EL (cell line): ENCODE measurements at places on chromosomes 4 and X.
A peak's percentile ranks its signal among the peaks of the same experiment; 100 is the strongest.

DNA sequence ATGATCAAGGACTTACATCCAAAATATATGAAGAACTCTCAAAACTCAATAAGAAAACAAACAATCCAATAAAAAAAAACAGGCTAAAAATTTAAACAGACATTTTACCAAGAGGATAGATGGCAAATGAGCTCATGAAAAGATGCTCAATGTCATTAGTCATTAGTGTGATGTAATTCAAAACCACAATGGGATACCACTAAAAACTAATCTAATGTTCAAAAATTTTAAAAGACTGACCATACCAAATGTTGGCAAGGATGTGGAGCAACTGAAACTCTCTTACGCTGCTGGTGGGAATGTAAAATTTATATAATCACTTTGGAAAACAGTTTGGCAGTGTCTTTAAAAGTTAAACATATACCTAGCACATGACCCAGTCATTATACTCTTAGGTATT is 43.7 kb downstream of the RPS6KA6 start:
- peak; percentile 44 for DNase-seq

GRCh38 chrX:120406638-120407037 is 44.7 kb downstream of the ATP1B4 start:
- no peak for DNase-seq

DNA sequence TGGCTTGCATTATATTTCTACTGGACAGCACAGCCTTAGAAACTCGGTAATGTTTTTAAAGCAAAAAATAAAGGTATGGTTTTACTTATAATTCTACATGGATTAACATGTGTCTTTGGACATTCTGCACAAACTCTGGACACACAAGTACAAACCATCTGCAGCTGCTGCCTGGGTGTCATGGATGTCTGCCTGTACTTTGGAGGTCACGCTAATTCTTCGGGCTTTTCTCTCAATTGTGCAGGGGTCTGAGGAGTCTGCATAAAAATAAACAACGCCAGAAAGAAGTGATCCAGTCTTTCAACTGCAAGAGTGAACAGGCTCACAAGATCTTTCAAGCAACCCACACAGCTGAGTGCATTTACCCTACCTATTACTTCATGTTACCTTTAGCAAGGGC is 55.2 kb downstream of the TAB3 start:
- no peak for DNase-seq

DNA sequence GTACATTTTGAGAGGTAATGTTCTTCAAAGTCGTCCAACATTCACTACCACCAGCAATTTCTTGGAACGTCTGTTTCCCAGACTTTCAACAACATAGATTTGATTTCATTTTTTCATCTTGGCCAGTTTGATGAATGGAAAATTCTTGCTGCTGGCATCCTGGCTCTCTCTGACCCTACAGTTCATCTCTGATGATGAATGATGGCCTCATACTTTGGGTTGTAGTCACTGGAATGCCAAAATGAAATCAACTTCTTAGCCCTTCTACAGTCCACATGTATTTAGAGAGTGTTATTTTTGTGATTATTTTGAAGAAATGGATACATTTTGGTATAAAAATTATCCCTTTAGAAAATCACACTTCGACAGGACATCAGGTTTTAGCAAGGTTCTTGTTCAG is 8.8 kb downstream of the CHST7 start:
- peak; percentile 71 for DNase-seq

DNA sequence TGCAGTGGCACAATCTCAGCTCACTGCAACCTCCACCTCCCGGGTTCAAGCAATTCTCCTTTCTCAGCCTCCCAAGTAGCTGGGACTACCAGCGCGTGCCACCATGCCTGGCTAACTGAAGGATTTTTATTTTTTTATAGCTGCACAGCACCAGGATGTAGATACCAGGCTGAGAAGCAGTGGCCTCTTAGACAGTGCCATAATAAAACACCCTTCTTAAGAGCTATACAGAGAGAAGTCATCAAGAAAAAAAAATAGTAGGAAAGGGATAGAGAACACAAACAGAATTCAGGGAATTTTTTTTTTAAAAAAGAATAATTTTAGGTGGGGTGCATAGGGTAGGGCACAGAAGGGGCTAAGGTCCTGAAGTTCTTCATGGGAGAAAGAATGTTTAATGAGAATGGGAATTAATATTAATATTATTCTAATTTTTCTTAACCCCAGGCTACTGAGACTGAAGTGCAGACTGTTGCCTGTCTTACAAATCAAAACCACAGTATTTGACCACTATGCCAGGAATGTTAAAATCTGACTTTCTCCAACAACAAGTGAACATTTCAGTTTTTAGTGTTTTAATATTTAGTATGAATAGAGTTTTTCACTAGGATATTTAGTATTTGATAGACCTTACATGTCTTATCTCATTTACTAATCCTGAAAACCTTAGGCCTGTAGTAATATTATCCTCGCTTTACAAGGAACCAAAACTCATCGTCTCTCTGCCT is 146.7 kb downstream of the KCNIP4 start:
- peak; percentile 46 for DNase-seq

GRCh38 chrX:52363247-52363883 is 5.5 kb upstream of the XAGE2 start:
- DNase-seq, result peak; percentile 1

- no peak for DNase-seq
Measured at GRCh38 chr4:186016796-186017195, 52.2 kb upstream of the TLR3 start.

GRCh38 chrX:151704041-151704663 is 8.9 kb downstream of the PRRG3 start:
- no peak for DNase-seq

- DNase-seq, result peak; percentile 39
Measured at GRCh38 chr4:185134307-185134869, 8.7 kb upstream of the SLC25A4 start.

GRCh38 chr4:99846891-99847290 is 30.3 kb downstream of the DAPP1 start:
- no peak for DNase-seq

DNA sequence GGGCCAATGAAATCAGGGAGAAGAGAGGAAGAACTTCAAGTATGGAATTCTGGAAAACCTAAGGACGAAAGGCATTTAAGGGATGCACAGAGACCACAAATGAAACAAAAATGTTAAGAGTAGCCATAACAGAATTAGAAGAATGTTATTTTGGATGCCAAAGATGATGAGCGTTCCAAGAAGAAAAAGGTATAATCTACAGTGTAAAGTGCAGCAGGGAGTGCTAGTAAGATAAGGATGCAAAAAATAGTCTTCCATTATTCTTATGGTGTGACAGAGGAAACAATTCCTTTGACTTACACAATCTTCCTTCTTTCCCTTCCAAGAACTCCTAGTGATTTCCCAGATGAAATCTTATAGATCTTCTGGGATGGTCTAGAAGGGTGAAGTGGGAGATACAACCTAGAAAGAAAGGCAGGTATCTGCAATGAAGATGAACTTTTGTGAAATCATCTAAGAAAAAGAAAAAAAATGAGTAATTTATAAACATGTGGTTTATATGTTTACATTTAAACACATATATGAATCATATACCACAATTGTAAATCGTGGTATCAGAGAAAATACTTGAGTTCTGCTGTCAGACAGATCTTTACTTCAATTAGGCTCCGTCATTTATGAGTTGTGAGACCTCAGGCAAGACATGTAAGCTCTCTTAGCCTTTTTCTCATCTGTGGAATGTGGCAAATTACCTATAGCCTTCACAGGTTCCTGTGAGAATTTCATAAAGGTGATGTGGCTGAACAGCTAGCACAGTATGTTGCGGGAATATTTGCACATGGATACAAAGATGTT is 8.1 kb downstream of the MORF4L2 start:
- peak; percentile 69 for DNase-seq

DNA sequence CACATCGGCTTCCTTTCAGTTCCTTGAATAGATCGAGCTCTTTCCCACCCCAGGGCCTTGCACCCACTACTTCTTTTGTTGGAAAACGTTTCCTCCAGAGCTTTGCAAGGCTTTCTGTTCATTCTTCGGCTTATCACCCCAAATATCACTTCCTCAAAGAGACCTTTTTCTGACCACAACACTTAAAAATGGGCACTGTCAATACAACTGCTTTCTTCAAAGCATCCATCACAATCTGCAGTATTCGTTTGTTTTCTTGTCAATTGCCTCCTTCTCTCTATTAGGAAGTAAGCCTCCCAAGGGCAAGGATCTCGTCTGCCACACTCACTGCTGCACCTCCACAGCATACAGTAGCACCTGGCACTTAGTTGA is 17.7 kb upstream of the CENPU start:
- no peak for DNase-seq

DNA sequence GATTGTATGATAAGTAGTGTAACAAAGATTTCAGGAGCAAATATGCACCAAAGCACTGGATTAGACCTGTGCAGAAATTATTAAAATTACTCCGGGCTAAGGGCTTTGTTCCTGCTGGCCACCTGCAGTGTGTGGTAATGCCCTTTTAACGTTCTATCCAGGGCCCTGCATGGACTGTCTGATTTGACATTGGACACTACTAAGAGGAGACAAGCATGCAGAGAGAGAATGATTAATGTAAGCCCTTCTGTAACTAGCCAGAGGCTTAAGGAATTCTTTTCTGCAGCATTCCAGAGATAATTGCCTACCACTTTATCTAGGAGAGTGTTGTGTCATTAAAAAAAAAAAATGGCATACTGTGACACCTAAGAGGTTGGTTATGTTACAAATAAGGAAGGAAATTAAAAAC is 117.0 kb downstream of the PCDH7 start:
- DNase-seq, result peak; percentile 10

GRCh38 chr4:127622921-127623796 is 9.6 kb upstream of the INTU start:
- peak; percentile 59 for DNase-seq

DNA sequence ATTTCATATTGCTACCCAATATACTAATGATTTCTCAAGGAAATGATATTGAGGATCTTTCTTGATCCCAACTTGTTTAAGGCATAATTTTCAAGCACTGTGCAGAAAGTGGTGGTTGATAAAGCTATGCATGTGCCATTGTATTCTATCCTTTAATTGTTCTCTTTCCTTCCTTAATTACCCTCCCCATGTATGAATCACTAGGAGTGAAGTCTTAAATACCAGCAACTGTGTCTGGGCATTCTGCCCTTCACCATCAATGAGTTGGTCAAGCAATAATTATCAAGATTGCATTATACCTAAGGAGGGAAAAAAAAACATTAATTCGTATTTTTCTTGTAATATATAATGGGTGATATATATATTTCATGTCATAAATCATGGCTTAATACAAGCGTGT is 111.8 kb upstream of the FRMPD4 start:
- no peak for DNase-seq

- DNase-seq, result no peak
Measured at GRCh38 chrX:150651906-150652305, 41.3 kb upstream of the MTMR1 start.

GRCh38 chr4:152571770-152572169 is 35.9 kb upstream of the FBXW7 start:
- no peak for DNase-seq

DNA sequence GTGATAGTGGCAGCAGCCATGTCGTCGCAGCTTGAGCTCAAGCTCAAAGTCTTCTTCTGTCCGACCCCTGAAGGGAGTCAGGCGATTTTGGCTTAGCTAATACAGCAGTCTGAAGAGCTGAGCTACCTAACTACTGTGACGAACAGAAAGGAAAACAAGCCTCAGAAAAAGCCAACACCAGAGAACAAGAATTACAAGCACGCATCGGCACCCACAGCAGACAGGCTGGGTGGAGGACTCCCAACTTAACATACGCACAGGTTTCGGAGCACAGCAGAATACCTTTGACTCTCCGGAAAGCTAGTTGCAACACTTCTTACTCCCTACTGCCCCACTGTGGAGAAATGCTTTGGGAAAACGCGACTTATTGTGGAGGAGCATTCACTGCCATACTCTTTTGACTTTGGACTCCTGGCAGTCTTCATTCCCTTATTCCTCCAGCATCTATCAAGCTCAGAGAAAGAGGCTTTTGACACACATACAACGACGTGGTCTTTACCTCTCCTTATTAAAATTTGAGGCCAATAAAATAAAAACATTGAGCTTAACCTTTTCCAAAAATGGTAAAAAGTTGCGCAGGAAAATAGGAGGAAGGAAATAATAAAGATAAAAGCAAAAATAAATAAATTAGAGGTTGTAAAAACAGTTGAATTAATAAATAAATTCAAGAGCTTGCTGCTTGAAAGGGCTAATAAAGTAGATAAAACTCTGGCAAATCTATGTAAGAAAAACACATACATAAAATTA is 41.3 kb upstream of the GPC3 start:
- peak; percentile 4 for DNase-seq

DNA sequence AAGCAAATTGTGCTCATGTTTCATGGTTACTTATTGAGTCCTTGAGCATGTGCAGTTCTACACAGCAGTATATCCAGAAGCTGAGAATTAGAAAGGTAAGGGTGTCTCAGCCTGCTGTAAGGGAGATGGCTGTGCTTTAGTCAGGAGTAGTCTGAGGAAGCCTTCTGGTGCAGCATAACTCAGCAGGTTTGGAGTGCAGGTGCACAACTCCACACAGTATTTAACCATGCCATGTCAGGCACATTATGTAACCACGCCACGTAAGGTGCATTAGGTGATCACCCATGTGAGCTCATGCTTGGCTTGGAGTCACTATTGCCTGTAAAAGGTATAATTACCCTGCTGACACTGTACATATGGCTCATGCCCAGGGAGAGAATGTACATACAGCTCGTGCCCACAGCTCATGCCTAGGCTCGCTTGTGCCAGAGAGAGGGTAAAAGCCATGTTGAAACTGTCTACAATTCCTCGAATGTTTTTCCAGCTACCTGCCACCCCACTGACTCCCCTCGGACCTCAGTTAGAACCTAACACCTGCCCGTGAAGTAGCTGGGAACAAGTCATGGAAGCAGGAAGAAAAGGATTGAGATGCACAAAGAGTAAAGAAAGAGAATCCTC is 37.8 kb downstream of the UCHL1 start:
- no peak for DNase-seq

DNA sequence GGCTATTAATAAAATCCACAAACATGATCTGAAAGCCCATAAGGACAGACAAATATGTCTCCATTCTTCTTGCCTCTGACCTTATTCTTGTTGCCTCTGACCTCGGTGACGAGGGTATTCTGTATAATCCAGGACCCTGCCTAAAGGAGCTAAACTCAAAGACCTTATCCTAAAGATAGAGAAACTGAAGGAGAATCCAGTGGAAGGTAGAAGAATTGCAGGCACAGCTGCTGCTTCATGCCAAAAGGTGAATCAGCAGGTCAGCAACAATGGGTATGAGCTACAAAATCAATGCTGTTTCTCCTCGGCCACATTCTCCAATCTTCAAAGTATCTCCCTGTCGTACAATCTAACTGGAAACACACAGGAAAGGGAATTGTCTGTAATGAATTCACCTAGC is 71.4 kb downstream of the INTS6L start:
- no peak for DNase-seq

- peak; percentile 48 for DNase-seq
Measured at GRCh38 chr4:47837094-47837907, 566 bp downstream of the CORIN start.

DNA sequence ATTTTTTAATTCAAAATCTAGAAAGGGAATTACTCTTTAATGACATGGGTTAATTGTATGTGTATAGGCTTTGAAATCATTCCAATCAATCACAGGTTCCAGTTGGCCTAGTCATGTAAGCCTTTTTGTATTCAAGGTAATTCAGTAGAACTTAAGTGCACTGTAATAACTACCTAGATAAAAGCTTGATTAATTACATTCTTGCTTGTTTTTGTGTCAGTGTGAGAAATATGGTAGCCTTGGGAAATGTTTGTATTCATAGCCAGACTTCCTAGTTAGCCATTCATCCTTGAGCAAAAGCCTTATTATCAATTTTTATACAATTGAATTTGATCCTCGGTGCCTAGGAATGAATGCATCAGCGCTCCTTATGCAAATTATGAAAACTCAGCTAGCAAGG is 33.5 kb downstream of the TKTL2 start:
- DNase-seq, result no peak
